Thymus (tissue), 14 donors: ENCODE measurements at places on chromosomes 13 and 19. TPM values are rescaled to one million over a fixed set of nuclear protein-coding genes. Genes with fewer than 3 reads are reported as not detected.

GRCh38 chr19:47582320-47582909 lies 9.5 kb upstream of the ZNF541 start:
- no peak for DNase-seq
- H3K27me3 ChIP-seq = peaks cover 6% of the 10 kb centered on the region
- no peaks in the 10 kb centered on the region for H3K36me3 ChIP-seq
- H3K4me1 ChIP-seq = no peaks in the 10 kb centered on the region

PMIS2 gene
- total RNA-seq = not detected

- H3K27me3 ChIP-seq = no peaks in the 10 kb centered on the region
- no peak for DNase-seq
- no peaks in the 10 kb centered on the region for H3K36me3 ChIP-seq
- no peaks in the 10 kb centered on the region for H3K4me1 ChIP-seq
Observed at GRCh38 chr13:53060840-53061490, 32.4 kb downstream of the OLFM4 start.

- no peaks in the 10 kb centered on the region for H3K27me3 ChIP-seq
- peaks cover 18% of the 10 kb centered on the region for H3K36me3 ChIP-seq
- no peak for DNase-seq
- no peak overlapping the region for H3K27ac ChIP-seq
- H3K4me3 ChIP-seq = no peak overlapping the region
- H3K4me1 ChIP-seq = peaks cover 7% of the 10 kb centered on the region
Observed at GRCh38 chr19:4386041-4386782, 14.1 kb downstream of the SH3GL1 start.

- H3K36me3 ChIP-seq = no peaks in the 10 kb centered on the region
- peaks cover 63% of the 10 kb centered on the region for H3K27me3 ChIP-seq
- no peak overlapping the region for H3K4me3 ChIP-seq
- peaks cover 33% of the 10 kb centered on the region for H3K4me1 ChIP-seq
- DNase-seq = no peak
Observed at GRCh38 chr19:1672038-1672768, 19.8 kb upstream of the TCF3 start.

DNA sequence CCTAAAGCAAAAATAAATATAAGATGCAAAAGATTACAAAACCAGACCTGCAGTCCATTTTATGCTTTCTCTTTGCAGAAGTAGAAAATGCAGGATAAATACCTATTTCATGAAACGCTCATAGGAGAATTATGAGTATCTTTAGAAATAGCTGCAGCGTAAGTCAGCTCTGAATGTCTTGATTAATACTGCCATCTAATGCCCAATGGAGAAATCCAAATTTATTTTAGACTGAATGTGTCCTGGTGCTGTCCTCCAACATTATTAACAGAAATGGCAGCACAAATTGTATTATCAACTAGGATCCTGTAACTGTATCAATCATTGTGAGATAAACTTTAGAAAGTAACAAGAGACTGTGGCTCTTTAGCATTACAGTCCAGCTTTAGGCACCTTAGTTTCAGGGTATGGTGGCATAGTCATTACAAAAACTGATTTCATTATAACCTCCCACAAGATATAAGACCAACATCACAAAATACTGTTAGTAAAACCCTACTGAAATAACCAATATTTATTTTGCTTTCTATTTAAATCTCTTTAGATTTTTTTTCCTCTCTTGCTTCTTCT lies 162.1 kb upstream of the MIR17HG start:
- no peaks in the 10 kb centered on the region for H3K4me1 ChIP-seq
- H3K27ac ChIP-seq = no peak overlapping the region
- no peaks in the 10 kb centered on the region for H3K36me3 ChIP-seq
- DNase-seq = no peak

ONECUT3 gene
- under 0.01 TPM for total RNA-seq

- H3K4me3 ChIP-seq = no peak overlapping the region
- H3K27ac ChIP-seq = no peak overlapping the region
- no peaks in the 10 kb centered on the region for H3K36me3 ChIP-seq
- H3K4me1 ChIP-seq = no peaks in the 10 kb centered on the region
- no peaks in the 10 kb centered on the region for H3K27me3 ChIP-seq
Observed at GRCh38 chr19:51226067-51226466, 1.2 kb downstream of the CD33 start.

GRCh38 chr13:20160306-20161274 lies at the start of gene GJA3:
Gene GJA3 (minus strand): TSS chr13:20161052. CDS start chr13:20143288, 17,764 bp downstream.
- peaks cover 86% of the 10 kb centered on the region for H3K27me3 ChIP-seq
- no peaks in the 10 kb centered on the region for H3K36me3 ChIP-seq
- H3K4me1 ChIP-seq = peaks cover 11% of the 10 kb centered on the region
- DNase-seq = no peak

GRCh38 chr13:55219538-55219937 lies 1921.2 kb upstream of the PRR20A start:
- H3K4me3 ChIP-seq = no peak overlapping the region
- H3K4me1 ChIP-seq = no peaks in the 10 kb centered on the region
- H3K27me3 ChIP-seq = no peaks in the 10 kb centered on the region
- DNase-seq = no peak

GRCh38 chr19:49338691-49339300 lies 3.6 kb downstream of the CD37 start:
- no peak overlapping the region for H3K4me3 ChIP-seq
- no peak overlapping the region for H3K27ac ChIP-seq
- no peak for DNase-seq
- H3K4me1 ChIP-seq = peaks cover 16% of the 10 kb centered on the region
- H3K27me3 ChIP-seq = no peaks in the 10 kb centered on the region
- H3K36me3 ChIP-seq = peaks cover 22% of the 10 kb centered on the region

DNA sequence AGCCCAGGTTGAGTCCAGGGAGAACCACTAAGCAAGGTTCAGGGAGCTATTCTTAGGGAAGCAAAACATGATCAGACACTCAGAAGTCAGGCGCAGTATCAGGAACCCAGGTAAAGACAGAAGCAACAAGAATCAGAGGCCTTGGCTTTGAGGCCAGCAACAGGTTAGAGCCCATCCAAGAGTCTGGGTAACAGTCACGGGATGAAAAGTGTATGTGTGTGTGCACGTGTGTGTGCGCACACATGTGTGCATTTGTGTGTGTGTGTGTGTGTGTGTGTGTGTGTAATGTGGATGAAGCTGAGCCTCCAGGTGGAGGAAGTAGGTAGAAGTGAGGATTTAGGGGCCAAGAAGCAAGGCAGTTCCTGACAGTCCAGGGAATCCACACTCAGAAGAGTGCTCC lies 63.1 kb downstream of the CCNA1 start:
- H3K27me3 ChIP-seq = no peaks in the 10 kb centered on the region
- no peak overlapping the region for H3K27ac ChIP-seq
- no peak for DNase-seq
- H3K4me1 ChIP-seq = no peaks in the 10 kb centered on the region

TNFAIP8L1 gene
- 5.1 TPM for total RNA-seq

DNA sequence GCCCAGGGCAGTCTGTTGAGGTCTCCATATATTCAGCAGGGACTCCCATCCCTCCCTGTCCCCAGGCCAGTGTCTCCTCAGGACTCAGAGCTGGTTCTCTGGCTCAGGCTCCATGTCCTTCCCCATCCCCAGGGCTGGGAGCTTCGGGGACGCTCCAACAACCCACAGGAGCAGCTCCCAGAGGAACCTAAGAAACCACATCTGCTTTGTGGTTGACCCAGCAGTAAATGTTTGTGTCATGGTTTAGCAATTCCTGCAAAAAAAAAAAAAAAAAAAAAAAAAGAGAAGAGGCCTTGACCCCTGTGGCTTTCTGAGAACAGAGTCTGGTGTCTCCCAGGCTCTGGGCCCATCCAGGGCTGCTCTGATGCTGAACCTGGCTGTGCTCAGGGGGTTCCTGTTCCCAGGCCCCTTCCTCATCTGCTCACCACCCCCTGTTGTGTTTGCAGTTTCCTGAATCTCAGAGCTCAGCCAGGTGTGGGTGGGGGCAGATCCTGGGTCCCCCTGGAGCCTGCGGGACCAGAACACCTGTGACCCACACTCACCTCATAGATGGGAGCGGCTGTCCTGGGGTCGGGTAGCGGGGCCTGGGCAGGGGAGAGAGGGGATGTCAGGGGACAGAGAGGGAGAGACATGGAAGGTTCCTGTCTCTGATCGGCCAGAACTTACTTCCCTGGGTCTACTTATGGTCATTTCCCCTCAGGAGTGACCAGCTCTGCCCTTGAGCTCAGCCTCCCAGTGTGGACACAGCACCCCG lies 25.2 kb upstream of the CEACAM1 start:
- no peak overlapping the region for H3K4me3 ChIP-seq
- peaks cover 8% of the 10 kb centered on the region for H3K27me3 ChIP-seq
- H3K27ac ChIP-seq = no peak overlapping the region
- no peaks in the 10 kb centered on the region for H3K4me1 ChIP-seq
- no peak for DNase-seq

DNA sequence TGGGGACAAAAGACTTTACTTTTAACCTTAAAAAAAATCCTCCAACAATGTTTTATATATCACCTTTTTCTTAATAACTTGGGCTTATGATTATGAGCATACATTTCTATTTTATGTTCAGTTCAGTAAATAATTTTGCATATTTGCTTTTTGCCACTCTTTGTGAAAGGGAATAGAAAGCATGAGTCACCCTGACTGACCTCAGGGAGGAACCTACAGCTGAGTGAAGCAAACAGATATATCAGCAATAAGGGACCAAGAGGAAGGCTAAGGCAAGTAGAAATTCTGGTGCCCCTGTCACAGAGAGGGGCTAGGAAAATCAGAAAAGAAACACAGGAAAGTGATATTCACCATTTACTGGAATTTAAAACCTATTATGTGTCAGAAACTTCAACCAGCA lies 37.2 kb upstream of the SOHLH2 start:
- no peak overlapping the region for H3K4me3 ChIP-seq
- H3K4me1 ChIP-seq = no peaks in the 10 kb centered on the region
- DNase-seq = no peak
- no peaks in the 10 kb centered on the region for H3K36me3 ChIP-seq

- no peaks in the 10 kb centered on the region for H3K36me3 ChIP-seq
- no peak overlapping the region for H3K27ac ChIP-seq
- no peaks in the 10 kb centered on the region for H3K4me1 ChIP-seq
- H3K27me3 ChIP-seq = no peaks in the 10 kb centered on the region
Observed at GRCh38 chr13:21638319-21639282, 32.3 kb upstream of the FGF9 start.

- H3K27ac ChIP-seq = no peak overlapping the region
- H3K36me3 ChIP-seq = no peaks in the 10 kb centered on the region
- no peak for DNase-seq
- no peak overlapping the region for H3K4me3 ChIP-seq
Observed at GRCh38 chr13:34647379-34648150, 294.5 kb upstream of the NBEA start.

GRCh38 chr13:99743094-99743493 lies 228.5 kb downstream of the ZIC5 start:
- H3K27me3 ChIP-seq = no peaks in the 10 kb centered on the region
- H3K4me3 ChIP-seq = no peak overlapping the region
- H3K4me1 ChIP-seq = no peaks in the 10 kb centered on the region
- no peak overlapping the region for H3K27ac ChIP-seq

DNA sequence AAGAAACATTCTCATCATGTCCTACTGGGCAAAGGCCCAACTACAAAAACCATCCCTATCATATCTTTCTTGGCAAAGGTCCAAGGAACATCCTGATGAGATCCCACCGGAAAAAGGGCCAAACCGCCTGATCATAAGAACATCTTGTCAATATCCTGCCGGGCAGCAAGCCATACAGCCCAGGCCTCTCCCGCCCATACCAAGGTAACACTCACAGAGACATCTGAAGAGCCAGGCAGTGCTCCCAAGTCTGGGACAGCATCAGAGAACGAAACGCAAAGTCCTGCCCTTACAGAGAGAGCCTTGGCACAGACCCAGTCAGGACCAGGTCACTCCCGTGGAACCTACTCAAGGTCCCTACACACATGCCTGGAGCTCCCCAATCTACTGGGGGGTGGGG lies 18.5 kb upstream of the ZNF331 start:
- DNase-seq = no peak
- no peak overlapping the region for H3K27ac ChIP-seq
- H3K36me3 ChIP-seq = no peaks in the 10 kb centered on the region
- H3K27me3 ChIP-seq = no peaks in the 10 kb centered on the region

- no peaks in the 10 kb centered on the region for H3K27me3 ChIP-seq
- H3K27ac ChIP-seq = peak overlapping the region; percentile 7
- peaks cover 4% of the 10 kb centered on the region for H3K4me1 ChIP-seq
- DNase-seq = peak; percentile 12
- peaks cover 7% of the 10 kb centered on the region for H3K36me3 ChIP-seq
- peak overlapping the region; percentile 82 for H3K4me3 ChIP-seq
Observed at GRCh38 chr19:53394522-53394973, 401 bp upstream of the ZNF765 start.

- no peaks in the 10 kb centered on the region for H3K36me3 ChIP-seq
- H3K27ac ChIP-seq = no peak overlapping the region
- H3K4me1 ChIP-seq = no peaks in the 10 kb centered on the region
- no peak for DNase-seq
Observed at GRCh38 chr13:38103851-38104250, 234.3 kb upstream of the TRPC4 start.

GRCh38 chr13:21823949-21824348 lies 153.1 kb downstream of the FGF9 start:
- H3K27ac ChIP-seq = no peak overlapping the region
- H3K27me3 ChIP-seq = no peaks in the 10 kb centered on the region
- H3K4me3 ChIP-seq = no peak overlapping the region
- no peaks in the 10 kb centered on the region for H3K36me3 ChIP-seq
- DNase-seq = no peak

DNA sequence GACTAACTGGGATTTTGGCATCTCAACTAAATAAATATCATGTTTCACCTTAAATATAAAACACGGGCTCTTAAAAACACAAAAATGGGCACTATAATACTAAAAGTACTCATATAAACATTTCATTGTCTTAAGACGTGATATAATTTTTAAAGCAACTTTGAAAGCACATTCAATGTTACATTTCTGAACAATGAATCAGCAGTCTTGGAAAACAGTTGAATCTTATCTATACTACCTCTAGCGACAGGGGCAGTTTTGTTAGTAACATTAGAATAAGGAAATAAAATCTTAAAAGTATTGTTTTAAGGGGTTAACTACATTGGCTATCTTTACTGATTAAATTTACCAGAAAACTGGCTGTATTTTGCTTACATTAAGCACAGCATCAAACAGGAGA lies 156.9 kb downstream of the UGGT2 start:
- no peaks in the 10 kb centered on the region for H3K36me3 ChIP-seq
- H3K27ac ChIP-seq = no peak overlapping the region
- no peak for DNase-seq

- no peak for DNase-seq
- H3K4me1 ChIP-seq = no peaks in the 10 kb centered on the region
- no peak overlapping the region for H3K4me3 ChIP-seq
- H3K27me3 ChIP-seq = no peaks in the 10 kb centered on the region
Observed at GRCh38 chr13:88945793-88946192, 1274.6 kb downstream of the SLITRK5 start.

- DNase-seq = no peak
- H3K36me3 ChIP-seq = no peaks in the 10 kb centered on the region
- peaks cover 12% of the 10 kb centered on the region for H3K4me1 ChIP-seq
- no peak overlapping the region for H3K27ac ChIP-seq
- H3K27me3 ChIP-seq = no peaks in the 10 kb centered on the region
Observed at GRCh38 chr13:98406427-98406826, 170.5 kb downstream of the STK24 start.

GRCh38 chr13:68551701-68552522 lies 1321.8 kb upstream of the PCDH9 start:
- no peaks in the 10 kb centered on the region for H3K36me3 ChIP-seq
- H3K27me3 ChIP-seq = no peaks in the 10 kb centered on the region
- H3K27ac ChIP-seq = no peak overlapping the region
- DNase-seq = no peak
- no peak overlapping the region for H3K4me3 ChIP-seq

SMARCA4 gene
- 76.6 TPM for total RNA-seq
